ENCODE measurements at places on chromosomes 2 and 18.

DNA sequence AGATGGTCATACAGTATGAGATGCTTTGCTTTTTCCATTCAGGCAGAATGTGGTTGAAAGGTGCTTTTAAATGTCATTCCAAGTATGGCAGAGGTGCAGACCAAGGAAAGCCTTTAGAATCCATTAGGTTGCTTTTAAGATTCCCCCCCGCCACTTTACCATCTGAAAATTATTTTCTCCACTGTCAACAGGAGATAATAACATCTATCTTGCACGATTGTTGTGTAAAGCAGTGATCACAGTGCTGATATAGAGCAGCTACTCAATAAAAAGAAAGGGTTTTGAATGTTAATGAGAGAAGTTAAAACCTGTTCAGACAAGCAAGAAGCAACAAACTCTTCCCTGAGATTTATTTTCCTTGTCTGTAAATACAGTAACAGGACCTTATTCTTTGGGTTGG lies 372.5 kb upstream of the GCFC2 start:
- no peak for DNase-seq

DNA sequence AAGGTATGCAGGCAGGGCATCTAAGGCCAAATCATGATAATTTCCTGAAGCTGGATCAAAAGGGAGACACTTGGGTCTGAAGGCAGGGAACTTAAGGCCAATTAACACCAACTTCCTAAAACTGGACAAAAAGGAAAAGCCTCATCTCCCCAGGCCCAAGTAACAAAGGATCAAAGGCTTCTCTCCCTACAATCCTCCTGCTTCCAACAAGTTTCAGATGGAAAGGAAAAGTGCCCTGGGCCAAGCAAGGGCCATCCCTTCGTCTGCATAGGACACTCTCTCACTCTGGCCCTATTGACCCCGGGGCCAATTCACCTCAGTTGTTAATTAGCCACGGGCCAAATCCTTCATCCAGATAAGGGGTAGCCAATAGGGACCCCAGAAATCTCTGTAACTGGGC lies 1335.8 kb upstream of the CDH2 start:
- DNase-seq = no peak

DNA sequence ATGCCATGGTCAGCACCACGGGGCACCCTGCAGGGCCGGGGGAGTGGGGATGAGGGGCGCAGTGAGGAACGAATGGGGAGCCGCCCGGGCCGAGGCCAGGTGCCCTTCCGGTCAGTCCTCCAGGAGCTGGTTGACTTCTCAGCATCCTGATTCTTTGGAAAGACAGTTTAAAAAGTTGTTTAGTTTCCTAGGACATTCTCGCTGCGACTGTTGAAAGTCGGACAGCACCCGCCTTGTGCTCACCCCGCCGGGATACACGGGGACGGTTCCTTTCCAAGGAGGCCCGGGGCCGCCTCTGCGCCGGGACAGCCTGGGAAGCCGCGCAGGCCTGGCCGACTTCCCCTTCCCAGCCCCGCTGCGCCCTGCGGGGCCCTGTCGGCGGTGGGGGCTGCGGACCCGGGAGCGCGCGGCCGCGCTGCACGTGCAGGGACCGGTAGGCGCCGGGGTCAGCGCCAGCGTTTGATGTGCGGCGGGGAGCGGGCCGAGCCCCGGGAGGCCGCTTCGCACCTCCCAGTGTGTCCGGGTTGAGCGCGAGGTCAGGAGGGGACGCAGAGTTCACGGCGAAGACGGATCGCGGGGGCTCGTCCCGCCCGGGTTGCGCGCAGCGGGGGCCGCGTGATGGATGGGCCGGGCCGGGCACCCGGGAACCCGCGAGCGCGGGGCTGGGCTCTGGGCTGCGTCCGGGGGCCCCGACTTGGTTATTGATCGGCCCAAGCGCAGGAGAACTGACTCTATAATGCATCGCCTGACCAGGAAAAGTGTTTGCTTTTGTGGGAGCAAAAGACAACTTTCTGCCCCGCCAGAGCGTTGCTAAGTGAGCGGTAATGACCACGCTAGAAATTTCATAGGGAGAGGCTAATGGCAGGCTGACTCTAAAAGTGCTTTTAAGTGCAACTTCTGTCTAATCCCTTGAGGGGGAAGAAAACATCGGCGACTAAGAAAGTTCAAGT lies 28.0 kb upstream of the SMIM21 start:
- DNase-seq = no peak

DNA sequence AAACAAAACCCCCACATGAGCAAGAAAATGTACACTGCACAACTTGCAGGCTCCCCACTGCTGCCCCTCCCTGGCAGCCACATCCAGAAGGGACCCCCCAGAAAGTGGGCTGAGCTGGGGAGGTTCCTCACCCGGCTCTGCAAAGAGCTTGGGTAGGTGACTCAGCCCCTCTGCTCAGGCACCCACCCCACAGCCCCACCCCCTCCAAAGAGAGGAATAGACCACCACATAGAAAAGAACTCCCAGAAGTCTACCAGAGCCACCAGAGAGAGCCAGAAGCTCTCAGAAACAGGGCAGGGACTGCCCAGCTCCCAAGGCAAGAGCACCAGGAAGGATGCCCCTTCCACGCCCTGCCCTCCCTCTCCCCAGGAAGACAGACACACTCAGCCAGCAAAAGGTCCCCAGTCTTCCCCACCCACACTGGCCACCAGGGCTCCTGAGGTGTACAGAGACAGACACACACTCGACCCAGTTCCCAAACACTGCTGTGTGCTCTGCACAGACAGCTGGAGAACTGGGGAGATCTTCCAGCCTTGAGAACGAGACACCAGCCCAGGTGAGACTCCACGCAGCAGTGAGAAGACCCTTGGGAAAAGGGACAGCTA lies 28.2 kb downstream of the BIN1 start:
- no peak for DNase-seq

- DNase-seq = no peak
Measured at GRCh38 chr2:144004742-144005141, 515.2 kb downstream of the ZEB2 start.

DNA sequence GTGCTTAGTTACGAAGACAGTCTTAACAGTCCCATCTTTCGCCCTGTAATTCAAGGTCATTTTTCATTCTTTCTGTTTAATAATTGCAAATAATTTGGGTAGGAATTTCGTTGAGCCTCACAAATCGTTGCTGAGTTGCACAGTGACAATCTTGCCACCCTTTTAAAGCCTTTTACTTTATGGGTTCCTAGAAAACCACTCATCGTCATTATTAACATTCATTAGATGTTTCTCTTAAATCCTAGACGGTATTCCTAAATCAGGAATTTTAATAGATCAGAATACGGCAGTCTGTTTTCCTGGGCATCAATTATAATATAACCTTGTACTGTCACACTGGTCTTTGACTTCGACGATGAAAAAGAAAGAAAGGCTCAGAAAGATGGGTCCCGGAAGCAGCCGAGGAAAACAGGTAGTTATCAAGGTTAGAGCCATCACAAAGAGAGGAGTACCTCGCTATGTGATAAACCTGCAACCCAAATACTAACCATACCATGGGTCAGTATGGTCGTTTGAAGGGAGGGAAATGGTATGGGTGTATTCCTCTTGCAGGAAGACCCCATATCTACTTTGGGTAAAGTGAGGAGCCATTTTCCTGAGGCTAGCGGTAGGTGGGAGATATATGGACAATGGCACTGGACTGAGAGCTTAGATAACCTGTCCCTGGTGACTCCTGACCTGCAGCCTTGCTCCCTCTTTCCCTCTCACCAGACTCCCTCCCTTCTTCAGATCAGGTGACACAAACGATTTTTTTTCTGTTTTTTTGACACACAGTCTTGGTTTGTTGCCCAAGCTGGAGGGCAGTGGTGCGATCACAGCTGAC lies 981 bp upstream of the SF3B1 start:
- no peak for DNase-seq

DNA sequence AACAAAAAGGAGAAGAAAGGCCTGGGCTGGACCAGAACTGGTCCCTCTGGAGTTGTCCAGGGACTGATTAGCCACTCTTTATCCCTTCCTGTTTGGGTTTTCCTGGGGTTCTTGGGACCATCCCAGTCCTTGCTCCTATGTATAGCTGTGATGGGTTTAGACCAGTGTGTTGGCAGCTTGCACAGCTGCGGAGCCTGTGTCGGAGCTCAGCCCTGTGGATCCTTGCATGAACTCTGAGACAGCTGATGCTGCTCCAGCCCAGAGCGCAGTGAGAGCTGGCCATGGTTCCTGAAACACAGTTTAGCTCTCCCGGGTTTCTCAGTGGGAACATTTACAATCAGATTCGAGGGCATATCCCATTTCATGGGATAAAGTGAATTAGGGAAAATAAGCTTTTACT lies 16.9 kb downstream of the IMPA2 start:
- DNase-seq = no peak

GRCh38 chr2:89837962-89838625 lies 1146.6 kb downstream of the RPIA start:
- DNase-seq = no peak

- DNase-seq = no peak
Measured at GRCh38 chr18:44741085-44741484, 60.4 kb downstream of the SETBP1 start.

DNA sequence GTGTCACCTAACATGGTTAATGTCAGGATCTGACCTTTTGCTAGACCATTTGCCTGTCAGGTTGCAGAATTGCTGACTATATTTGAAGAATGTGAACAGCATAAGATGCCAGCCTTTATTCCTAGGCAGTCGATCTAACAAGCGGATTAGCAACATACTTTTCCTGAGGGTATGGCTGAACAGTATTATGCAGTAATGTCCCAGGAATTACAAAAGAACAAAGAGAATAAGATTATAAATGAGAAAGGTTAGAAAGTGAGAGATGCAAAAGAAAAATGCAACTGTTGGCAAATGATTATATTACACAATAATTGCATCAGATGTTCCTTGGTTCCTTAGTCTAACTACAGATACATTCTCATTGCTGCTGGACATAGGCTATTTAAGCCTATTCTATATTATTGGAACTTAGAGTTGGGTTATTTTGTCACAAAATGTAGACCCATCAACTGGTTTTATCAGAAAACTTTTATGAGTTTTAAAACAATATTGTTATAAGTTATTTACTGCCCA lies 647.1 kb upstream of the CRIM1 start:
- no peak for DNase-seq

DNA sequence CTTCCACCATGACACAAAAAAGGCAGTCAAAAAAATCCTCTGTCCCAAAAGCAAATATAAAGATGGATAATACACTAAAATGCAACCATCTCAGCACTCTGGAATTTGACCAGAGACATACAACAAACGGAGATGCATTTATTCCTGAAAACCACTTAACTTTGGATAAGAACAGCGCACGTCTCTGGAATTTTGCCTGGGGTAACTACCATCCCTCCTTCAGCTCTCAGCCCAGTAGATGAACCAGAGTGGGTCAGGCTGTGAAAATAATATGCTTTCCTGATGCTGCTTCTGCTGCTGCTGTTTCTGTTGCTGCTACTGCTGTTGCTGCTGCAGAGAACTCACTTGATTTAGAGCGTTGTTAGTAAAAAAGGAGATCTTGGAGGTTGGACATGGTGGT lies 133.8 kb upstream of the ACVR2A start:
- no peak for DNase-seq

DNA sequence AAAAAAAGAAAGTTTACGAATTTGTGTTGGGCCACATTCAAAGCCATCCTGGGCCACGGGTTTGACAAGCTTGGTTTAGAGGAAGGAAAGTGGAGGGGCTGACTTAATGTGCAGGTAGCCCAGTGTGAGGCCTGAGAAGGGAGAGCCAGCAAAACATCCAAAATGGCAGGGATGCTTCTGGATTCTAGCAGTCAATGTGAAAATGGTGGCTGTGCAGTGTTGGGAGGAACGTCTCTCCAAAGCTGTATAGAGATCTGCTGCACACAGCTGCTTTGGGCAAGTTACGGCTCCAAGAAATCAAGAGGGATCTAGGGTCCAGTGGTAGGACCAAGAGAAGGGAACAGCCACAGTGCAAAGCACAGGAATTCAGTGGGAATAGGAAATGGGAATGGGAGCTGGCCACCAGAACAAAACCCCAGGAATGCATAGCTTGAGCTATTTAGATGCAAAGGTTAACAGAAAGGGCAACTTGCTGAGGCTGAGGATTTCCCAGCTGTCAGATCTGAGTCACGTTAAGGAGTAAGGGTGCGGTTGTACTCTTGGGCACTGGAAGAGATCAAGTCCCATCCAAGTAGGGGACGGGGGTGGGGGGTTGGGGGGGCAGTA lies 70.6 kb downstream of the B3GNT2 start:
- DNase-seq = no peak

DNA sequence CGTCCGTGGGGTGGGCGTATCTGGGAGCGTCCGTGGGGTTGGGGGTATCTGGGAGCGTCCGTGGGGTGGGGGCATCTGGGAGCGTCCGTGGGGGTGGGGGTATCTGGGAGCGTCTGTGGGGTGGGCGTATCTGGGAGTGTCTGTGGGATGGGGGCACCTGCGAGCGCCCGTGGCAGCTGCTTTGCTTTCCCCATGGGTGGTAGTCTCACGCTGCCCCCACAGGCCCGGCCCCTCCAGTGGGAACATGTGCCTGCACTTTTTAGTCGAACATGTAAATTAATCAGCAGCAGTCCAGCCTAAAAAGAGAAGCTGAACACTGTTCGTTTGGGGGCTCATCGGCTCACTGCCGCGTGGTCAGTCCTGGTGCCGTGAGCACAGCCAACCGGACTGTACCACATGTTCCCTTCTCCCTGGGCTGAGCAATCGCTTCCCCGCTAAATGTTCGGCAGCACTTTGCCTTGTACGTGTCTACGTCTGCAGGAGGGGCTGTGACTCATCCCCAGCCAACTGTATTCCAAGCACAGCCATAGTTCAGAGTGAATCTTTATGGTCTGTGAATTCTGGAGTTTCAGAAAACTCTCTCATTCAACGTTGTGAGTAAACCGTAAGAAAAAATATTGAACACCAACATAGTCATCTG lies 271.5 kb downstream of the AGAP1 start:
- no peak for DNase-seq

- no peak for DNase-seq
Measured at GRCh38 chr2:216930716-216931115, 70.9 kb upstream of the TNP1 start.

DNA sequence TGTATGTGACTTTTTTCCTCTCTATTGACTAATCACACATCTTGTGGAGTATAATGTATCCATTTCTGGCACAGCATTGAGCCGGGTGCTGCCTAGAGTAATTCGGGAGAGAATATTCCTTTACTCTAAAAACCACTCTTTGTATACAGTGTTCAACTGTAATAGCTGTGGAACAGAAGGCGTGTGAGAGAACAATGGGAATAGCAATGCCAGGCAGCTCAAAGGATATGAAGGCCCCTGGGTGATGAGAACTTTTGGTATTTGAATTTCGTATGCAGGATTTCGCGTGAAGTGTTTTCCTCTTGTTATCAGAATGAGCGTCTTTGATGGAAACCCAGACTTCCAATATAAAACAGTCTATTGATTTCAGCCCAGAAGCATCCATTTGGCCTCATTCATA lies 84.6 kb upstream of the MAP3K20 start:
- no peak for DNase-seq

GRCh38 chr2:85716346-85716914 lies 22.3 kb downstream of the GNLY start:
- DNase-seq = no peak

GRCh38 chr2:220981926-220982325 lies 590.2 kb downstream of the EPHA4 start:
- no peak for DNase-seq
